ENCODE measurements at places on chromosomes 5 and 9.

DNA sequence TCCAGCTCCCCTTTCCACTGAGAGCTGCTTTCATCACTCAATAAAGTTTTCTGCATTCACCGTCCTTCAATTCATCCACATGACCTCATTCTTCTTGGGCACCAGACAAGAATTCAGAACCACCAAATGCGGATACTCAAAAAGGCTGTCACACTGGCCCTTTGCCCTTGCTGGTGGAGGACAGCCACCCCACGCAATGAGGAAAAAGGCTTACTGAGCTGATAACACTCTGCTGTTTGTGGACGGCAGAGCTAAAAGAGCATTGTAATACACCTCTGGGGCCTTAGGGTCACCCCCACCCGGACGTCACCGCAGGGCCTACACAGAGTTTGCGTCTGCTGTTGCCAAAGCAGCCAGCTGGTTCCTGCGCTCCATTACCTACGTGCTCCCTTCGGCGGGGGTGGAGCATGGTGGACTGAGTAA is 51.2 kb upstream of the ZNF608 start:
- H3K27ac ChIP-seq, result no peak overlapping the region
- no peaks in the 10 kb centered on the region for H3K4me1 ChIP-seq
- no peak overlapping the region for H3K4me3 ChIP-seq
- no peaks in the 10 kb centered on the region for H3K36me3 ChIP-seq
- no peaks in the 10 kb centered on the region for H3K27me3 ChIP-seq

GRCh38 chr5:156920042-156920860 is 42.8 kb downstream of the TIMD4 start:
- peak overlapping the region; percentile 85 for H3K27ac ChIP-seq
- peaks cover 43% of the 10 kb centered on the region for H3K4me1 ChIP-seq
- peak overlapping the region; percentile 48 for H3K4me3 ChIP-seq
- no peaks in the 10 kb centered on the region for H3K27me3 ChIP-seq
- DNase-seq, result peak; percentile 86

DNA sequence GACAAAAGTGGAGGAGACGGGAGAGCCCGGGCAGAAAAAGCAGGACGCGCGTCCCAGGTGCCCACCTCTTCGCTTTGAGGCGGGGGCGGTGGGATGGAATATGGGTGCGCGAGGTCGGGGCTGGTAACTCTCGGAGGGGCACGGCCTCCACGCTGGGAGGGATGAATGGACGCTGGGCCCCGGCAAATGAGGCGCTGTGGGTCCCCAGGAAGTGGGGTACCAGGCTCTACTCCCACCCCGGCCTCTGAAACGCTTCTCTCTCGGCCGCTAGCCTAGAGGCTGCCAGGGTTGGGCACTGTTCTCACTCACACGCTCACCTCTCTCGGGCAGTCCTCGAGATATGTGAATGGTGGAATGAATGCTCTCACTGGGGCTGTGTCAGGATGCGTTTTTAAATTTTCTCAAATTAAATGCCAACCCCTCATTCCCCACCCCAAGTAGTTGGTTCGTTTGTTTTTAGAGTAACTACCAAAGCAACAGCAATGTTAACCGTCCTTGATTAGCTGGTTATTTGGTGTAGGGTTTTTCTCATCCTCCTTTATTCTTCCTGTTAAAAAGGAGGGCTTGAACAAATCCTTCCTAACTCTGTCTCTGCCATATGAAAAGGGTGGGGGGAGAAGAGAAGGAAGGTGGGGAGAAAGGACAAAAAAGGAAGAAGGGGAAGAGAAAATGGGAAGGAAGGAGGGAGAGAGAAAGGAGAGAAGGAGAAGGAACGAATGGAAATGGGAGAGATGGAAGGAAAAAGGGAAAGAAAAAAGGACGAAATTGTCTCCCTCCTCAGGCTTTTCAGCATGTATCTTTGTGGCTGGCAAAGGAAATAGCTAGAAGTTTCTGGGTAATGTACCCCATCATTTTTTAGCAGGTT is 1.3 kb upstream of the EBF1 start:
- no peak for DNase-seq
- peaks cover 64% of the 10 kb centered on the region for H3K27me3 ChIP-seq
- H3K36me3 ChIP-seq, result no peaks in the 10 kb centered on the region

GRCh38 chr9:92966518-92966800 is 19.1 kb downstream of the FGD3 start:
- H3K4me3 ChIP-seq, result peak overlapping the region; percentile 96
- H3K27me3 ChIP-seq, result no peaks in the 10 kb centered on the region
- H3K36me3 ChIP-seq, result peaks cover 39% of the 10 kb centered on the region
- peak overlapping the region; percentile 100 for H3K27ac ChIP-seq
- peaks cover 66% of the 10 kb centered on the region for H3K4me1 ChIP-seq

DNA sequence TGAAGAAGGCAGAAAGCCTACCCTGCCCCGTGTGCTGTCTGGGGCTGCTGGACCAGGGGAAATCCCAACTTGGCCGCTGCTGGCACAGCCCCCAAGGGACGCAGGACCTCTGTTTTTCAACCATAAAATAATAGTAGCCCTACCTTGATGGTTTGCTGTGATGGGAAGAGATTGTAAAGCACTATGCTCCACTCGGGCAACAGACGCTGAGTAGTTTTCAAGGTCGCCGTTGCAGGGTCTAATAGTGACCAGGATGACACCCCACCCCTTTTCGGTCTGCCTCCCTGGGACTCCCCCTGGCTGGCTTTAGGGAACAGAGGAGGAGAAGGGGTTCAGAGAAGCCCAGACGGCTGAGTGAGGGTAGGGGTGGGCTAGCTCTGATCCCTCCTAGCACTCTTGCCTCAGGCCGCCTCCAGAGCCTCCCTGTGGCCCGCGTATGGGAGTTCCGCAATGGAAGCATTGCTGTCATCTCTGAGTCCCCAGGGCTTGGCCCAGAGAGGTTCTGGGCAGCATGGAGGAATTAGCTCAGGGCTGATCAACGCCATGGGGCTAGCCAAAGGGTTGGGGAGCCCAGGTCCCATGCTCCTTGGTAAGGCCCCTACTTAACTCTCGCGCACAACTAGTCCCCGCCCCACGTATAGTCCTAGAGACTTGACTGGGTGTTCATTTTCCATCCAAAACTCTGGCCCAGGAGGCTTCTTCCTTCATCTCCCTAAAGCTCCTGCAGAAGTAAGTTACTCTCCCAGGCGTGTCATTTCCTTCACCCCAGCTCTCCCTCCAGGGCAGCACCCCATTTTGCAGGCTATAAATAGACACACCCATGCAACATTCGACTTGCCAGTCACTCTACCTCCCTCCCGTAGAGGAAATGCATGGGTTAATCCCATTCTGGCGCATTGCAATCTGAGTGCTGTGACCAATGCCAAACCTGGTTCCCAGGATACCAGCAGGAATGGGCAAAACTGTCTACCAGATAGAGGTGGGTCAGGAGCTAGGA is 1.1 kb upstream of the IRF1 start:
- H3K4me1 ChIP-seq, result peaks cover 57% of the 10 kb centered on the region
- H3K36me3 ChIP-seq, result peaks cover 37% of the 10 kb centered on the region
- peak; percentile 58 for DNase-seq
- no peaks in the 10 kb centered on the region for H3K27me3 ChIP-seq
- peak overlapping the region; percentile 99 for H3K27ac ChIP-seq

DNA sequence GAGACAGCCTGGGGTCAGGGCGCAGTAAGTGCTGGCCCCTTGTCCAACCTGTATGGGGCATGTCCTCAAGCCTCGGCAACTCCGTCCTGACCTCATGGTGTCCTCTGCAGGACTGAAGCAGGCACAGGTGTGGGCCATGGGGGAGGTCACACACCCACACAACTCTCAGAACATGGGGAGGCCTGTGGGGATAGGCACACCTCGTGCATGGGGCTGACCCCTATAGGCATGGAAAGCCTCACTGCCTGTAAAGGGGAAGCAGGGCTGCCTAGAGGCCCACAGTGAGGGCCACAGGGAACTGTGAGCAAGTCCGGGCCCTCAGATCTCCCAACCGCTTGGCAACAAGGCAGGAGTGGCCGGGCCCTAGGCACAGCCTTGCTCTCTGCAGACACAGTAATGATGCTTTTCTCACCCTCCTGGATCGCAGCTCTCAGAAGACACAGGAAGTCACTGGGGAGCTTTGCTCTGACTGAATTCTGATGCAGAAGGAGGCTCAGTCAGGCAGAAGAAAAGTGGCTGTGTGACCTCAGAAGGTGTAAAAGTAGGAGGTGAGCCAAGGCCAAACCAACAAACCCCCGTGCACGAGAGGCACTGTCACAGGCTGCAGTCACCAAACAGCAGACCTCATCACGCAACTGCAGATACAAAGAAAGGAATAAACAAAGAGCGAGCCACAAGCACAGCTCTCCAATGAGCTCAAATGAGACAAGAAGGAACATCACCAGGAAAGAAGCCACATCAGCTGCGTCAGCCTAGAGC is 5.4 kb downstream of the IPPK start:
- H3K4me1 ChIP-seq, result peaks cover 43% of the 10 kb centered on the region
- H3K36me3 ChIP-seq, result peaks cover 10% of the 10 kb centered on the region
- H3K27me3 ChIP-seq, result no peaks in the 10 kb centered on the region
- peak; percentile 38 for DNase-seq
- H3K27ac ChIP-seq, result peak overlapping the region; percentile 23

GRCh38 chr5:59863777-59864176 is 29.7 kb downstream of the PDE4D start:
- H3K27ac ChIP-seq, result no peak overlapping the region
- H3K4me1 ChIP-seq, result no peaks in the 10 kb centered on the region
- DNase-seq, result no peak
- peaks cover 1% of the 10 kb centered on the region for H3K27me3 ChIP-seq
- no peak overlapping the region for H3K4me3 ChIP-seq

- no peaks in the 10 kb centered on the region for H3K36me3 ChIP-seq
- DNase-seq, result no peak
- peaks cover 16% of the 10 kb centered on the region for H3K27me3 ChIP-seq
- no peaks in the 10 kb centered on the region for H3K4me1 ChIP-seq
Measured at GRCh38 chr5:5883146-5883545, 460.7 kb downstream of the ICE1 start.

GRCh38 chr5:6788439-6788838 is 75.2 kb downstream of the TENT4A start:
- H3K27ac ChIP-seq, result no peak overlapping the region
- H3K36me3 ChIP-seq, result no peaks in the 10 kb centered on the region
- no peak overlapping the region for H3K4me3 ChIP-seq
- H3K4me1 ChIP-seq, result peaks cover 6% of the 10 kb centered on the region
- peaks cover 21% of the 10 kb centered on the region for H3K27me3 ChIP-seq

DNA sequence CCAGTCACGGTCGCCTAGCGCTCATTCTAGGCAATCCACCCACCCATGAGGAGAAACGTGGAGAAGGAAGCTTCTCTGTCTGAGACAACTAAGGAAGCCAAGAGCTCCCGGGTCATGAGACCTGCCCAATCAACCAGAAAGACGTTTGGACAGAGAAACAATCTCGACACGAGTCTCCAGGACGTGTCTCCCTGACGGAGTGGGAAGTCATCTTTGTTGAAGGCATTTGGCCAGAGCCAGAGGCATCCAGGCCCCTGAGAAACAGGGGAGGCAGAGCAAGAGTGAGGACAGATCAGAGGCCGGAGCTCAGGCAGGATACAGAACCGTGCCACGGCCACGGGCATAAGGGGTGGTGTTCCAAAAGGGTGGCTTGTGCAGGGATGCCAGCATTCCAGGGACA is 479.0 kb downstream of the SPATA31A7 start:
- peaks cover 6% of the 10 kb centered on the region for H3K36me3 ChIP-seq
- no peak for DNase-seq
- no peaks in the 10 kb centered on the region for H3K27me3 ChIP-seq
- H3K27ac ChIP-seq, result no peak overlapping the region
- no peaks in the 10 kb centered on the region for H3K4me1 ChIP-seq
- H3K4me3 ChIP-seq, result no peak overlapping the region

DNA sequence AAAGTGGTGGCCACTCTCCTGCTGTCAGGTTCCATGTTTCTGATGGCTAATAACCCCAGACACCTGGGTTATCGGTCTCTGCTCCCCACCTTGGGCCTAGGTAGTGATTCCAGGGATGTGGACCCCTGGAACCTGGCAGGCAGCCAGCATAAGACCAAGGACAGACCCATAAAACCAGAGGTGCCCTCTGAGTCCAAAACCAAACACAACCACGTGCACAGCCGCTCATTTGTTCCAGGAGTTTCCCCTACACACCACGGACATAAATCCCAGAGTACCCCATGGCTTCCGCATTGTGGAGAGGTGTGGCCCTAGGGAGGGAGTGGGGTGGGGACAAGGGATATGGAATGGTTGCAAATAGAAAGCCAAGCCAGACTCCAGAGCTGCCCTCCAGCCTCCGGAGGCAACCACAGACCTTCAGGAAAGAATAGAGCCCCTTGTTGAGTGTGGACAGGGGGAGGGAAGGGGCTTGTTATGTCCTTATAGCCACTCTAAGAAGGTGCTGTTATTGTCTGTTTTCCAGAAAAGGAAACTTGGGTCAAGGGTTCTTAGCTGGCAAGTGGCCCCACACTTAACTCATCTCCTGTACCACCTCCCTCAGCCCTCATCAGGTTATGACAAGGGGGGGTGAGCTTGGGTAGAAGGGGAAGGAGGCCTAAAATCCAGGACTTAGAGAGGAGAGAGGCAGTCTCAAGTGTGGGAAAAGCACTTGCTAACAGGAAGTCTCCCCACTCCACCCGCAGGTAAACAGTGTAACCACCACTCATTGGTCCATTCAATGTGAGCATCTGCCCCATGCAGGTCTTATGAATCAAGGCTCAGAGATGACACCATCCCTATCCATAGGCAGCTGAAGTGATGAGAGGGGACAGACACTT is 23.6 kb upstream of the CYSTM1 start:
- H3K36me3 ChIP-seq, result no peaks in the 10 kb centered on the region
- no peak overlapping the region for H3K27ac ChIP-seq
- DNase-seq, result no peak
- peaks cover 2% of the 10 kb centered on the region for H3K27me3 ChIP-seq
- H3K4me1 ChIP-seq, result peaks cover 4% of the 10 kb centered on the region
- H3K4me3 ChIP-seq, result no peak overlapping the region

- H3K27ac ChIP-seq, result no peak overlapping the region
- peaks cover 28% of the 10 kb centered on the region for H3K36me3 ChIP-seq
- H3K27me3 ChIP-seq, result no peaks in the 10 kb centered on the region
- no peak for DNase-seq
Measured at GRCh38 chr9:92612816-92613215, 57.1 kb downstream of the IPPK start.

DNA sequence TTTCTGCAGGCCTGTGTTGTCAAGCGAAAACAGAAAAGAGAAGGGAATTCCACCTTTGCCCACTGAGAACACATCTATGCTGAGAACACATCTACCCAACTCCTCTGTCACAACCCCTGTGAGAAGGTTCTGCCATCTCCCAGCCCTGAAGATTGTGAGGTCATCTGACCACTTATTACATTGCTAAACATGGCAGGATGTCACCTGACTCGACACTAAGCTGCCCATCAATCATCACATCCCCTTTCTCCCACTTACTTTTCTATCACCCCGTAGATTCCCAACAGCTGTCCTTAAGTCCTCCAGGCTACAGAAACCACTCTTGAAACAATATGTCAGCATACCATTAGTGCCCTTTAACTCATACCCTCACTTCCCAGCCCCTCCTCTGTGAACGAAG is 64.2 kb upstream of the PRSS3 start:
- no peak for DNase-seq
- no peak overlapping the region for H3K27ac ChIP-seq
- H3K4me3 ChIP-seq, result no peak overlapping the region
- peaks cover 37% of the 10 kb centered on the region for H3K27me3 ChIP-seq
- no peaks in the 10 kb centered on the region for H3K36me3 ChIP-seq

Measured in activated CD4-positive, alpha-beta memory T cell treated with anti-CD3 and anti-CD28 coated beads for 36 hours (primary cell).